ENCODE measurements at places on chromosomes 4 and X.

DNA sequence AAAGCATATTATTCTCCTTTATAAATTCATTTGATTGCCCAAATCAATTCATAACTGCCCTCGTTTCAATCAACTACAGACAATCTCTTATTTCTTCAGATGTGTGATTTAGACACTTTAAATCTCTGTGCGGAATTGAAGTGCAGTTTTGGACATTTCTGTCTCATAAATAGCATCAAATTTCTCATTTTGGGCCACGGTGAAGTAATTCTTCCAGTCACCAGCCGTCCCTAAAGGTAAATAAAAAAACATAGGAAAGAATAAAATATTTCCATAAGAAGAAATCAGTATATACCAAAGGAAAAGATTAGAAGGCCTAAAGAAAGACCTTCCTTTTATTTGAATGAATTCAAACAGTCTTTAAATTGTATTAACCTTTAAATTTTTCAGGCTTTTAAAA is 33.4 kb downstream of the SULT1B1 start:
- no peak for DNase-seq

GRCh38 chr4:56251556-56251955 is 135.7 kb downstream of the AASDH start:
- no peak for DNase-seq

GRCh38 chr4:73347497-73347896 is 56.6 kb upstream of the ALB start:
- DNase-seq: no peak

GRCh38 chr4:165194368-165194767 is 13.0 kb upstream of the KLHL2 start:
- DNase-seq: no peak

GRCh38 chrX:71911731-71912050 is 1.0 kb downstream of the NHSL2 start:
- no peak for DNase-seq

DNA sequence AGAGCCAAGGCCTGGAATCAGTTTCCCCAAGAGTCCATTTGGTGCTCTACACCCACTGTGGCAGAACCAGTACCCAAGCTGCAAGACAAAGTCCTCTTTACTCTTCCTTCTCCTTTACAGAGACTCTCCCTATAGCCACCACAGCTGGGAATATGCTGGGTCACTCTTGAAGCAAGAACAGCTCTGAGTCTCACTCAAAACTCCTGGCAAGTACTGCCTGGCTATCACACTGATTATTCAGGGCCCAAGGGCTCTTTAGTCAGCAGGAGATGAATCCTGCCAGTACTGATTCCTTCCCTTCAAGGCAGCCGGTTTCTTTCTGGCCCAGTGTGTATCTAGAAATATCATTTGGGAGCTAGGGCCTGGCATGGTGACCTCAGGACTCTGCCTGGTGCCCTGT is 130.9 kb downstream of the AR start:
- DNase-seq: no peak

DNA sequence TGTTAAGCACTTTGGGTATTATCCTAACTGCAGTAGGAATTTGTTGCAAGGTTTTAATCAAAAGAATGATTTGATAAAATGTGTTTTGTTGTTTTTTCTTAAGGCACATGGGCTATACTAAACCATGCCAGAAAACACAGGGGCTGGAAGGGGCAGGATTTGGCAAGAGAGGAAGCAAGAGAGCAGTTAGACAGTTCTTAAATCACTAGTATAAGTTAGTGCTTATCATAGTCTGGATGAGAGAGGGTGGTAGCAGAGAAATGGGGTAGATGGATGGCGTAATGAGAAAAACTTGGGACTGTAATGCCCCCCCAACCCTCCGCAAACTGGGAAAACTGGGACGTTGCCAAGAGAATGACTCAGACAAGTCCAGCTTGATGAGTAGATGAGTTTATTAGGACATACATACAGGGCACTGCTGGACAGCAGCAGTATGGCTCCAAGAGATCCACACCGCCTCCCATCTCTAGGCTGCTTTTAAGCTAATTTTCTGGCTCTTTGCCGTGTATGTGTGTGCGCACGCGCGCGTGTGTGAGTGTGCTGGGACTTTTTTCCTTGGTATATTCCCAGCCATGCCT is 151.5 kb downstream of the PDLIM5 start:
- no peak for DNase-seq

- DNase-seq: no peak
Observed at GRCh38 chrX:120428309-120428708, 40.8 kb downstream of the LAMP2 start.

DNA sequence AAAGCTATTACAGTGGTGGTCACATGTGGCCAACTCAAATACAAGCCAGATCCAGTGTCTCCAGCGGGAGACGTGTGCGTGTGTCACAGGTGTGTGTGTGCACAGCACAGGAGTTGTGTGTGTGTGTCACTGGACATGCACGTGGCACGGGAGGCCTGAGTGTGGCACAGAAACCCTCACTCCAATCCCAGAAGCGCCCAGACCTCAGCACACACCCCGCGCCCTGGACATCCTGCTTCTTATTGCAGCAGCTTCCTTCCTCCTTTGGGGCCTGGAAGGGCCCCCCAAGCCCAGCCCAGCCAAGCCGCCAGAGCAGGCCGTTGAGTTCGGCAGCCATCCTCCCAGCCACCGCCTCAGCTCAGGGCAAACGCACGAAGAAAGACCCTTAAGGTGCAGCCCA is 37.9 kb downstream of the ACOX3 start:
- no peak for DNase-seq

- no peak for DNase-seq
Observed at GRCh38 chrX:85666471-85666870, 287.0 kb upstream of the POF1B start.

DNA sequence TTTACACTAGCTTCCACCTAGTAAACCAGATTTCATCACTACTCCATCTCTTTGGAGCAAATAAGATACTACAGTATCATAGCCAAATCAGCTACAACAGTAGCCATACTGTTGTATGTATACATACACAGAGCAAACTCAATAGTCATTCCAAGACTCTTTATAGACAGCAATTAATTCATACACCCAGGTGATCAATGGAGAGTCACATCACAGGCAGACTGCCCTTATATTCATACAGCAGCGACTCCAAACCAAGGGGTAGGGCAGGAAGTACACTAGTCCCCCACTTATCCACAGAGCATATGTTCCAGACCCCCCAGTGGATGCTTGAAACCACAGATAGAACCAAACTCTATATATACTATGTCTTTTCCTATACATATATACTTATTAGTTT is 76.6 kb downstream of the FBXW7 start:
- no peak for DNase-seq

DNA sequence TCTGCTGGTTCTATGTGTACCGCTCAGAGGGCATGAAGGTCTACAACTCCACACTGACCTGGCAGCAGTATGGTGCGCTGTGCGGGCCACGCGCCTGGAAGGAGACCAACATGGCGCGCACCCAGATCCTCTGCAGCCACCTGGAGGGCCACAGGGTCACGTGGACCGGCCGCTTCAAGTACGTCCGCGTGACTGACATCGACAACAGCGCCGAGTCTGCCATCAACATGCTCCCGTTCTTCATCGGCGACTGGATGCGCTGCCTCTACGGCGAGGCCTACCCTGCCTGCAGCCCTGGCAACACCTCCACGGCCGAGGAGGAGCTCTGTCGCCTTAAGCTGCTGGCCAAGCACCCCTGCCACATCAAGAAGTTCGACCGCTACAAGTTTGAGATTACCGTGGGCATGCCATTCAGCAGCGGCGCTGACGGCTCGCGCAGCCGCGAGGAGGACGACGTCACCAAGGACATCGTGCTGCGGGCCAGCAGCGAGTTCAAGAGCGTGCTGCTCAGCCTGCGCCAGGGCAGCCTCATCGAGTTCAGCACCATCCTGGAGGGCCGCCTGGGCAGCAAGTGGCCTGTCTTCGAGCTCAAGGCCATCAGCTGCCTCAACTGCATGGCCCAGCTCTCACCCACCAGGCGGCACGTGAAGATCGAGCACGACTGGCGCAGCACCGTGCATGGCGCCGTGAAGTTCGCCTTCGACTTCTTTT is 32.2 kb downstream of the WFS1 start:
- DNase-seq: no peak

- DNase-seq: no peak
Observed at GRCh38 chrX:120999413-120999812, 13.9 kb upstream of the CT47A1 start.

GRCh38 chr4:177975315-177975987 is 533.2 kb upstream of the AGA start:
- DNase-seq: no peak

- no peak for DNase-seq
Observed at GRCh38 chr4:20666012-20666860, 34.0 kb upstream of the PACRGL start.

GRCh38 chrX:15269120-15269519 is 763 bp downstream of the ASB9 start:
- DNase-seq: no peak

GRCh38 chrX:22959204-22959920 is 40.4 kb upstream of the DDX53 start:
- no peak for DNase-seq

DNA sequence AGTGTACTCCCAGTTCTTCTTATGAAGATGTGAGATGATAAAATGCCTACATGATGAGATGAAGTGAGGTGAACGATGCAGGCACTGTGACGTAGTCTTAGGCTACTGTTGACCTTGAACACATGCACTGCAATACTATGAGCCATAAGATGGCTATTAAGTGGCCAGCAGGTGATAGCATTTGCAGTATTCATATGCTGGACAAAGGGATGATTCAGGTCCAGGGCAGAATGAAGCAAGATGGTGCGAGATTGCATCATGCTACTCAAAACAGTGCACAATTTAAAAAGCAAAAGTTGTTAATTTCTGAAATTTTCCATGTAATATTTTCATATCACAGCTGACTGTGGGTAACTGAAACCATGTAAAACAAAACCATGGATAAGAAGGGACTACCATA is 781.4 kb downstream of the PCDH18 start:
- DNase-seq: no peak

DNA sequence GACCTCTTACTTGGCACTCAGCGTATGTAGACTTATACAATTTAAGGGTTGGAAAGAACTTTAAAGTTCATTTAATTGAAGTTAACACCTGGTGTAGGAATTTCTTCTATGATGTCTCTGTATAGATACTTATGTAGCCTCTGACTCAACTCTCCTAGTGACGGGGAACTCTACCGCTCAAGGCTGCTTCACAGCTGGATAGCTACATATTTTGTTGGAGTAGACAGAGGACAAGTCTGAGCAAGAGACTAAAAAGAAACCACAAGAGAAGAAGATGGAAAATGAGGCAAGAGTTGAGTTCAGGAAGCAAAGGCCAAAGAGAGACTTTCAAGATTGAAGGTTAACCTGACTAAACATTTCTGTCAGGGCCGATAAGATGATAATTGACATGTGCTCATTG is 52.6 kb downstream of the GPR50 start:
- no peak for DNase-seq

- no peak for DNase-seq
Observed at GRCh38 chr4:44160776-44161367, 287.7 kb downstream of the KCTD8 start.

GRCh38 chr4:174278467-174278866 is 5.0 kb downstream of the FBXO8 start:
- no peak for DNase-seq

- no peak for DNase-seq
Observed at GRCh38 chr4:744212-744841, 38.7 kb downstream of the PCGF3 start.

- DNase-seq: no peak
Observed at GRCh38 chr4:40831146-40831907, 81.6 kb downstream of the NSUN7 start.

- DNase-seq: no peak
Observed at GRCh38 chr4:121139533-121140222, 24.4 kb downstream of the TNIP3 start.

- DNase-seq: no peak
Observed at GRCh38 chr4:184261246-184261645, 43.6 kb upstream of the ENPP6 start.

DNA sequence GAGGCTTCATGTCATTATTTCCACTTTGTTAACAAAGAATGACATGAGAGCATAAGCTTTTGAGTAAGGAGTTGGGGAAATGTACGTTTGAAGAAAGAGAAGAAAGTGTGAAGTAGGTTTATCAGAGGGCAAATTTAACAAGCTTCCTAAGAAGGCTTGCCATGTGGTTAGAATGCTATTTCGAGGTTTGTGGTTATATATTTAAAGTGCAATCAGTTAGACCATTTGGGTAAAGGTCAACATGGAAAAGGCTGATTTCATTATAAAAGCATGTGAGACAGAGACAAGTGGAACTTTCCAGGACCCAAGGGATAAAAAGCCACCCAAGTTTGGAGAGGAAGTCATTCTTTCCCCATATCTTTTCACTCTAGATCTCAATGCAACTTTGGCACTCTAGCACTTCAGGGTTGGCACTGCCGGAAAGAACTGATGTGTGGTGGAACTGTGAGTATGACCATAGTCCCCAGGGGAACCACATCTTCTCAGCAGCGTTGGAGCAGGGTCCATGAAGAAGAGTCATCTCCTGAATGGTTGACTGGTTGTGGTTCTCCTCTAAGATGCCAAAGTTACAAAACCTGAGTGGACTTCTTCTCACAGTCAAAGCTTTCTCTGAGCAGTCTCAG is 529.9 kb downstream of the MID1IP1 start:
- DNase-seq: no peak

GRCh38 chr4:58163156-58163555 is 1053.0 kb upstream of the IGFBP7 start:
- no peak for DNase-seq

DNA sequence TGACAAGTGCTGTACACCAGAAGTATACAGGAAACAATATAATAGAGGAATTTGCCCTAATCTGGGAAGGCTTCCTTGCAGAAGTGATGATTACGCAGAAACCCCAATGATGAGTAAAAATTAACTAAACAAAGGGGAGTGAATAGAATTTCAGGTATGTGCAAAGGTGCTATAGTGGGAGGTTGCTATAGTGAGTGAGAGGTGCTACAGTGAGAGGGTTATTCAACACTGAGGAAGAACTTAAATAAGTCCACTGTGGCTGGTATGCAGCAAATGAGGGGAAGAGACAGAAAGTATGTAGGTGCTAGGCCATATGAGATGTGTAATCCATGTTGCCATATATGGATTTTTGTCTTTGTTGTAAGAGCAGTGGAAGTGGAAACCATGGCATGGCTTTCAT is 69.5 kb downstream of the TRIM2 start:
- DNase-seq: no peak

- no peak for DNase-seq
Observed at GRCh38 chr4:148850257-148850995, 408.2 kb upstream of the NR3C2 start.

DNA sequence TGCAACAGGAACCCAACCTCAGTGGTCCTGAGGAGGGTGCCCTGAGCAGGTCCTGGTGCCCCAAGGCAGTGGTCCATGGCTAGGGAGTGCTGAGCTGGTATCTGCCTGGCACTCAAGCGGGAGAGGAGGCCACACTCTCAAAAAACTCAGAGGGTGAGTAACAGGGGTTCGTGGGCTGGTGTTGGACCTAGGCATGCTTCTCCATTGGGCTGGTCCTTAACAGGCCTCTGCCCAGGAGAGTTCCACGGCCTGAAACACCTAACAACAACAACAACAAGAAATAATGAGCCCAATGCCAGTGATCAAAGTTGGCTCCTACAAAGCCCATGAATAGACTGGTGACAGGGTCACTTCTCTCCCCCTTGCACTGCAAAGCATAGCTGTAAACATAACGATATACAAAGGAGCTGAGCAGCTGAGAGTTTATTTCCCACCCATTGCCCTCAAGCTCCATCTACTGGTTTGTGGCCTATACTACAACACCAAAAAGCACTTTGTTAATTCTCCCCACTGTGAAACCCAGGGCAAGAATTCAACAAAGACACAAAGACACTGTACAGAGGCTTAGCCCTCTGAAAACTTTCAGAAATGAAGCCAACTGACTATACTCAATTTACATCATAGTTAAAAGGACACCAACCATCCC is 736.1 kb upstream of the ADGRL3 start:
- no peak for DNase-seq

- no peak for DNase-seq
Observed at GRCh38 chr4:78939667-78940008, 400 bp upstream of the PAQR3 start.
